ENCODE measurements at places on chromosomes 1 and 21.

DNA sequence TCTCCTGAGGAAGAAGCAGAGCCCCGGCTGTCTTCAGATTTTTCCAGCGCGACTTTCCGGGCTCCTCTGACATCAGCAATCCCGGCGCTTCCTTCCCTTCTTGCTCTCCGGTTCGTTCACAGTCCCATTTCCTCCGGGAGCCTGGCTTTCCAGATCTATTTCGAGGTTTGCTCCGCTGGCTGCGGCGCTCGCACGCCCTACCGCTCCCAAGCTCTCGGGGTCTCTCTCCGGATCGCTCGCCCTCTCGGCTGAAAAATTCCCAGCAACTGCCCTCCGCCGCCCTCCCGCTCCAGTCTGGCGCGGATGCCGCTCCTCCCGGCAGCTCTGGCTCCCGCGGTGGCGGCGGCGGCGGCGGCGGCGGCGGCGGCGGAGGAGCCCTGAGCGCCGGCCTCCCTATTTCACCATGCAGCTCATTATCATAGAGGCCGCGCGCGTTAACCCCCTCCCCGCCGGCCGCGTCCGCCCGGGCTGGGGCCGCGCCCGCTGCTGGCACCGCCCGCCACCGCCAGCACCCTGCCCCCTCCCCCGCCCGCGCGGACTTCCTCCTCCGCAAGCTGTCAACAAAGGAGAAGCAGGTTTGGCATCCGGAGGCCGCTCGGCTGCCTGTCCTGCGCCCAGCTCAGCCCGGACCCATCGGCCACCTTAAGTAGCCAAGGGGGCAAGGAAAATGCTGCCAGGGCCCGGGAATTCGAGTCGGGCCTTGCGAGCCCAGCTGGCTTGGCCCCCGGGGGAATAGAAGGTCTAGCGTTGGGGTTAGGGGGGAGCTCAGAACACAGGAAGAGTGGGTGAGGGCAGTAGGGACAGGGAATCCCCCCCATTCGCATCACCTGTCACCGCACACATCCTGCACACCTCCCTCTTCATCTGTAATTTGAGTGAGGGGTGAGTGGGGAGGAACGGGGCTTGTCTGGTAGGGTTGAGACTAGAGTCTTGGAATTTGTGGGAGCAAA, at the start of gene PLXNA2:
TSS of gene PLXNA2 (minus strand) at position 418 of the 950 bp plus-strand sequence. CDS start 26,462 bp downstream, outside the sequence.
- DNase-seq, result peak; percentile 62

GRCh38 chr1:25089772-25090171, 142.5 kb downstream of the SYF2 start:
- no peak for DNase-seq

- DNase-seq, result no peak
Observed at GRCh38 chr1:109821221-109821669, 57.5 kb upstream of the EPS8L3 start.

- DNase-seq, result no peak
Observed at GRCh38 chr1:89147678-89148658, 22.1 kb upstream of the GBP2 start.

DNA sequence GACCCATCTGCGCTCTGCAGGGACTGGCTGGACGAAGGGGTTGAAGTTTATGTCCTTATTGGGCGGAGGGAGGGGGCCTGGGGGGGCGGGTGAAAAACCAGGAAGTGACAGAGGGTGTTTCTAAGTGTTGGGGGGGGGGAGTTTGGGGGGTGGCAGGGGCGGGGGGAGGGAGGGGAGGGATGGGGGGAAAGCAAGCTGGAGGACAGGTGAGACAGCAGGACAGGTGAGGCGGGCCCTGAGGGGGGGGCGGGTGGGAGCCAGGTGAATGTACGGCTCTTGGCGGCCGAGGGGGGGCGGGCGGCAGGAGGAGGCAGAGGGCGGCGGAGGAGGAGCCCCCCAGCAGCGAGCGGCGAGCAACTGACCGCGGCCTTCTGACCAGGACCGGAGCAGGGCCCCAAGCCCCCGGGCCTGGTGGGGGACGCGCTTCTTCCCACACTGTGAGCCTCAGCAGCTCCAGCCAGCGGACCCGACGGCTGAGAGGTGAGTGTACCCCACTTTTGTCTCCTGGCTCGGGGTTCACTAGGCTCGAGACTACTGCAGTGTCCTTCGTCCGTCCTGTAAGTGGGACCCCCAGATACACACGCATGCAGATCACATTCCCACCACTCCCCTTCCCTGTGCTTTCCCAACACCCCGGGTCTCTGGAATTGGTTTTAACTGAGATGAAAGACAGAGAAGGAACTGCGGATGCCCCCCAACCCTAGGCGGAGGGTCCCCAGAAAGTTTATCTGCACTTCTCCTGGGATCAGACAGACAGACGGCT, at the start of gene ZBTB7B:
TSS of gene ZBTB7B (plus strand) at position 339 of the 763 bp plus-strand sequence. CDS start 11,859 bp downstream, outside the sequence.
- DNase-seq, result peak; percentile 70

DNA sequence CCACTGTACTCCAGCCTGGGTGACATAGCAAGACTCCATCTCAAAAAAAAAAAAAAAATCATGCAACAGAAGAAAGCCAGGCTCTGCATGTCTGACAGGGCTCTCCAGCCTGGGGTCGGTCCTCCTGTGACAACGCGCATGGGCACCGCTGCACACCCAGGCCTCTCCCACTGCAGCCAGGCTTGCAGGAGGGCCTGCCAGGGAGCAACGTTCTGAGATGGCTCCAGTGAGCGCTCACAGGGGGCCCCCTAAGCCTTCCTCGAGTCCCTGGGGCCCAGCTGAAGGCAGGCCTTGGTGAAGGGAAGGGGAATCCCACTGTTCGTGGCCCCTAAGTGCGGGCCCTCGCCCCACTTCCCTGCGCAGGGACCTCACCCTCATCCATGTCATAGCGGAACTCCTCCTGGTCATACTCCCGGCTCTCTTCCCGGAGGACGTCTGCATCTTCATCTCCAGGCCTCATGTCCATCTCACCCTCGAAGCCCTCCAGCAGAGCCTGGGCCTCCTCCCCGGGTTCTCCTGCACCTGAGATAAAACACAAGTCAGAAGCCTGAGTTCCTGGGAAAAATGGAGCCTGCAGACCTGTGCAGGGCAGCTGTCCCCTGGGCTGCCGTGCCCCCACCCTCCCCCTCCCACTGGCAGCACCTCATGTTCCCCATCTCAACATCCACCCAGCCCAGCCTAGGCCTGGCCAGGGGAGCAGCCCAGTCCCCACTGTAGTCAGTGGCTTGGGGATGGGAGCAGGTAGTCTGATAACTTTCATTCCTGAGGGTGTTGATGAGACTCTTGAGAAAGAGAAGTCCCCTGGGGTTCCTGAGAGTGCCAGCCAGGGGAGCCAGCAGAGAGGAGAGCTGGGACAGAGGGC, 20.3 kb downstream of the RSPH1 start:
- DNase-seq, result no peak

DNA sequence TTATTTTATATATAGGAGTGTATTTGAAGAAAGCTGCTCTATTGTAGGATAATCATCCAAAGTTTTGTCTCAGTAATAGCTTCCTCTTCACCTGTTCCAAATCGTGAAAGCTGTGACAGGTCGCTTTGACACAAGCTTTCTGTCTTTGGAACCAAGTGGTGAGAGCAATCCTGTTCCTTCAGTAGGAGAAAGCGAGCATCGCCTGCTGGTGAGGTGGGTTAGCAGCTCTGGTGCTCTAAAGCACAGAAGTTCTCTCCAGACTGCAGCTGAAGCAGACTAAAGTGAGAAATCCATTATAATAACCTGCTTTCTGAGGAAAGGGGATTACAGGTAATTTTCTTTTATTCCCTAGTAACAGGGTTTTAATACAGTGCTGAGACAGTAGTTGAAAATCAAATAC, 803.8 kb downstream of the ADGRL2 start:
- no peak for DNase-seq

- DNase-seq, result no peak
Observed at GRCh38 chr1:71834601-71835441, 447.5 kb downstream of the NEGR1 start.

DNA sequence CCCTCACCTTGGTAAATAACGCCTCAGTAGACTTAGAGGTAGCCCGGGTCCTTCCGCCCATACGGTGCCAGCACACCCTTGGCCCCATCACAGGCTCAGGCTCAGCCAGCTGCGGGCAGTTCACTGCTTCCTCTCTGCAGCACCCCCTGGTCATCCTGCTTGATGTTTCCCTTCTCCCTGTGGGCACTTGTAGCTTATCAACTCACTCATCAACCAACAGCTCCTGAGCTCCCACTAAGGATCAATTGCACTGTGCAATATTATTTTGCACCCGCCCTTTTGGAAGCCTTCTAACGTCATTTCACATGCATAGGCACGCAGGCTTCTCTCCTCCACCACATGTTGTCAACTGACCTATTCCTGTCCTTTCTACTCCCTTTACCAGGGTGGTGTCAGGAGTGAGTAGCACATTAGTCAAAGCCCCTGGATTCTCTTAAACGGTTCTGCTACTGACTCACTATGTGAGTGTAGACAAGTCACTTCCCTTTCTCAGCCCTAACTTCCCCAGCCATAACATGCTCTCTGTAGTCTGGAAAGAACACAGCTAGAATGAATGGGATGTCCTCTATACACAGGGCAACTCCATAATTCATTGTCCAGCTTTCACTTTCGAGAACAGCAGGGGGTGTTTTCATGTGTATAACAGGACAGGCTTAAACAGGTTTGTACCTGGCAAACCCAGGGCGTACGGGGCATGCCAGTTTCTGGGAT, 47.1 kb upstream of the IRF2BP2 start:
- DNase-seq, result no peak

- no peak for DNase-seq
Observed at GRCh38 chr1:64514197-64514765, 44.4 kb downstream of the CACHD1 start.

- no peak for DNase-seq
Observed at GRCh38 chr1:151606384-151606783, 5.5 kb upstream of the SNX27 start.

DNA sequence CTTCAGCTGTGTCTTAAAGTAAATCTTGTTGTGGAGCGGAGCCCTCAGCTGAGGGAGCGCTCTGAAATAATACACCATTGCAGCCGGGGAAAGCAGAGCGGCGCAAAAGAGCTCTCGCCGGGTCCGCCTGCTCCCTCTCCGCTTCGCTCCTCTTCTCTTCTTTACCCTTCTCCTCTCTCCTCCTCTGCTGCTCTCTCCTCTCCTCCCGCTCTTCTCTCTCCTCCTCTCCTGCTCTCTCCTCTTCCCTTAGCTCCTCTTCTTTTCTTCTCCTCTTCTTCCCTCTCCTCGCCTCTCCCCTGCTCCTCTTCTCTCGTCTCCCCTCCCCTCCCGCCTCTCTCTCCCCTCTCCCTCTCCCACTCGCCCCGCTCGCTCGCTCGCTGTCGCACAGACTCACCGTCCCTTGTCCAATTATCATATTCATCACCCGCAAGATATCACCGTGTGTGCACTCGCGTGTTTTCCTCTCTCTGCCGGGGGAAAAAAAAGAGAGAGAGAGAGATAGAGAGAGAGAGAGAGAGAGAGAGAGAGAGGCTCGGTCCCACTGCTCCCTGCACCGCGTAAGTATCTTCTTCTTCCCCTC, at the start of gene PROX1:
TSS of gene PROX1 (plus strand) at position 47 of the 580 bp plus-strand sequence. CDS start 8,563 bp downstream, outside the sequence.
- DNase-seq, result peak; percentile 69

DNA sequence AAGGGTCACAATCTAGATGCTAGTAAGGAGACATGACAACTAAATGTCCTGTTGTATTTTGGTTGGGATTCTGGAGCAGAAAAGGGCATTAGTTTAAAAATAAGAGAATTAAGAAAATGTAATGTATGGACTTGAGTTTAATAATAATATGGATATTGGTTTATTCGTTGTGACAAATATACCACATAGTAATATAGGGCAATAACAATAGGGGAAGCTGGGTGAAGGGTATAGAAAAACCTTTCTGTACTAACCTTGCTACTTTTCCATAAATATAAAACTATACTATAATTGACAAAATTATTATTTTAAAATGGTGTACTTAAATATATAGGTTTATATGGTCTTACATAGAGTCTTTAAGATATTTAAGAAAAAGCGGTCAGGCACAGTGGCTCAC, 558.9 kb downstream of the PTPRC start:
- DNase-seq, result no peak

Data from C1 segment of cervical spinal cord (tissue), 14 donors.